Heart left ventricle (tissue), 16 donors: ENCODE measurements at places on chromosomes 4 and X. TPM values are rescaled to one million over a fixed set of nuclear protein-coding genes. Genes with fewer than 3 reads are reported as not detected.
A peak's percentile ranks its signal among the peaks of the same experiment; 100 is the strongest.

The FGA gene
- polyA plus RNA-seq: 0.32 TPM

The F8A2 gene
- not detected for polyA plus RNA-seq

The SLC9A7 gene
- 1.1 TPM for polyA plus RNA-seq

The RAB41 gene
- polyA plus RNA-seq: not detected

The NXF2 gene
- polyA plus RNA-seq: not detected

The SSX1 gene
- not detected for polyA plus RNA-seq

The XK gene
- polyA plus RNA-seq: 2.6 TPM

The RASGEF1B gene
- polyA plus RNA-seq: 2.5 TPM

The TLR6 gene
- 0.22 TPM for polyA plus RNA-seq

The DLG3 gene
- 9.1 TPM for polyA plus RNA-seq

- no peak overlapping the region for H3K27ac ChIP-seq
- no peaks in the 10 kb centered on the region for H3K4me1 ChIP-seq
- no peaks in the 10 kb centered on the region for H3K27me3 ChIP-seq
- H3K36me3 ChIP-seq: no peaks in the 10 kb centered on the region
- no peak for DNase-seq
Measured at GRCh38 chrX:103780336-103781061, 3.9 kb downstream of the PLP1 start.

- no peaks in the 10 kb centered on the region for H3K4me1 ChIP-seq
- no peak for DNase-seq
- no peaks in the 10 kb centered on the region for H3K36me3 ChIP-seq
- no peak overlapping the region for H3K27ac ChIP-seq
- H3K4me3 ChIP-seq: no peak overlapping the region
Measured at GRCh38 chr4:24809815-24810405, 14.5 kb downstream of the SOD3 start.

DNA sequence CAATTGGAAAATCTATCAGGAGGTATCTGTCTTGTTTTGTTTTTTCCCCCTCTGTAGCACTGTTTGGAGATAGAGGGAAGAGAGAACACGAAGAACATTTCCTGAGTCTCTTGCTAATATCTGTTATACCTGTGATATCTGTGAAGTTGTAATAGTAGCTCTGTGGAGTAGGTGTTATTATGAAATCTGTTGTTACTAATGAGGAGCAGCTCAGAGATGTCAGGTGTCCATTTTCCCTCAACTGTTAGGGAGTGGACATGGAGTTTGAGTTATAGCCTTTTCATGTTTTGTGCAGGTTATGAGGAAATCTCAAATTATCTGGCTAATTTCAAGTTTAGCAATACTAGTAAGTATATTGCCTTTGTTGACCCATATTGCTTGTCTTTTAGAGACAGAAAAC is 52.4 kb downstream of the SEC24B start:
- H3K4me1 ChIP-seq: peaks cover 4% of the 10 kb centered on the region
- DNase-seq: no peak
- H3K4me3 ChIP-seq: no peak overlapping the region
- H3K27me3 ChIP-seq: no peaks in the 10 kb centered on the region
- H3K27ac ChIP-seq: no peak overlapping the region
- peaks cover 33% of the 10 kb centered on the region for H3K36me3 ChIP-seq

GRCh38 chr4:14833053-14833452 is 169.2 kb upstream of the CPEB2 start:
- no peak for DNase-seq
- H3K27ac ChIP-seq: no peak overlapping the region
- H3K27me3 ChIP-seq: no peaks in the 10 kb centered on the region
- H3K4me1 ChIP-seq: no peaks in the 10 kb centered on the region
- H3K4me3 ChIP-seq: no peak overlapping the region
- no peaks in the 10 kb centered on the region for H3K36me3 ChIP-seq

DNA sequence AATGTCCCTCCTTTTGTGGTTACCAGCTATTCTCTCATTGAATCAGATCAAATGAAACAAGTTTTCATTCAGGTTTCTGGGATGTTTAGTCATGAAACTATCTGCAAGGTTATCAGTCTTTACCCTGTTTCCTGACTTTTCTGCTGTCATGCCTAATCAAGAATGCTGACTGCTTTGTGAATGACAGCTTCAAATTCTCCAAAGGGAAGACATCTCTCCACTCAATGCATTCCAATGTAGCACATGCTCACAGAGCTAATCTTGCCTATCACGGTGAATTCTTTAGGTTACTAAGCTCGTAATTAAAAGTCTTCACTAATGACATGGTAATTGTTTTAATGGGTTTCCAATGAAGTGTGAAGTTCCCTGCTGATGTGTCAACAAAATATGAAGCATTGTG is 1068.5 kb downstream of the PCDH7 start:
- H3K4me3 ChIP-seq: no peak overlapping the region
- no peak for DNase-seq
- no peaks in the 10 kb centered on the region for H3K36me3 ChIP-seq
- H3K27me3 ChIP-seq: no peaks in the 10 kb centered on the region
- H3K27ac ChIP-seq: no peak overlapping the region
- no peaks in the 10 kb centered on the region for H3K4me1 ChIP-seq

GRCh38 chr4:181202240-181202639 is 1041.0 kb upstream of the TENM3 start:
- no peak overlapping the region for H3K4me3 ChIP-seq
- no peaks in the 10 kb centered on the region for H3K27me3 ChIP-seq
- no peak overlapping the region for H3K27ac ChIP-seq
- no peaks in the 10 kb centered on the region for H3K36me3 ChIP-seq
- H3K4me1 ChIP-seq: no peaks in the 10 kb centered on the region

DNA sequence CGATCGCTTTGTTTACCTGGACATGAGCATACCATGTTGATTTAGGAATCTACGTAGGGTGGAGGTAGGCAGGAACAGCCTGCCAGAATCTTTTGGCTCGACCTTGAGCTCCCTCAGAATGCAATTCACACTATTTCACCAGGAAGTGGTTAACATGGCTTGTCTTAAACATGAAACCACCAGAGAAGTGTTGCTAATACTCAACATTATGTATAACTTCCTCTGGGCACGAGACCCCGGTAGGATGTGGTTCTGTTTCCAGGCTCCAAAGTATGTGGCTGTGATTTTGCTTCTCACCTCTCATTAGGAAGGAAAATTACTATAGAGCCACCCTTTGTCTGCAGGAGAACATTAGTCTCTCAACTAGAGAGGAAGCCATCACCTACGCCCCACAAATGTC is 59.0 kb upstream of the VCX3B start:
- H3K27ac ChIP-seq: no peak overlapping the region
- no peaks in the 10 kb centered on the region for H3K36me3 ChIP-seq
- H3K4me1 ChIP-seq: no peaks in the 10 kb centered on the region
- no peaks in the 10 kb centered on the region for H3K27me3 ChIP-seq

DNA sequence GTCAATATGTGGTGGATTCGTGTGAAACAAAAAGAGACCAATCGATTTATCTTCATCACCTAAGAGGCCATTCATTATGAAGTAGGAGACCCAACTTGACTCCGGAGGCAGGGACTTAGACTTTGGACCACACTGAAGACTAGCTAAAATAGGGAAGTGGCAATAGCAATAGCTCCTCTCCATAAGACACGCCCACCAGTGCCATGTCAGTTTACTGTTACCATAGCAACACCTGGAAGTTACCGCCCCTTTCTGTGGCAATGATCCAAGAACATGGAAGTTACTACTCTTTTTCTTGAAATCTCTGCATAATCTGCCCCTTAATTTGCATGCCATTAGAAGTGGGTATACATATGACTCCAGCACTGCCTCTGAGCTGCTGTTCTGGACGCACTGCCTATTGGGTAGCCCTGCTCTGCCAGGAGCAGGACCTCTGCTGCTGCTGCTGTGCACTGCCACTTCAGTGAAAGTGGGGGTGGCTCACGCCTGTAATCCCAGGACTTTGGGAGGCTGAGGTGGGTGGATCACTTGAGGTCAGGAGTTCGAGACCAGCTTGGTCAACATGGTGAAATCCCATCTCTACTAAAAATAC is 163.2 kb downstream of the PRKX start:
- DNase-seq: no peak
- H3K27me3 ChIP-seq: no peaks in the 10 kb centered on the region
- H3K36me3 ChIP-seq: no peaks in the 10 kb centered on the region
- no peak overlapping the region for H3K27ac ChIP-seq

- H3K27me3 ChIP-seq: no peaks in the 10 kb centered on the region
- no peak overlapping the region for H3K4me3 ChIP-seq
- DNase-seq: no peak
- no peaks in the 10 kb centered on the region for H3K4me1 ChIP-seq
- no peak overlapping the region for H3K27ac ChIP-seq
Measured at GRCh38 chr4:142801966-142802365, 44.1 kb downstream of the INPP4B start.

GRCh38 chr4:109231331-109231730 is 71.1 kb downstream of the COL25A1 start:
- no peak overlapping the region for H3K27ac ChIP-seq
- DNase-seq: no peak
- H3K4me1 ChIP-seq: no peaks in the 10 kb centered on the region
- H3K36me3 ChIP-seq: no peaks in the 10 kb centered on the region
- no peak overlapping the region for H3K4me3 ChIP-seq

DNA sequence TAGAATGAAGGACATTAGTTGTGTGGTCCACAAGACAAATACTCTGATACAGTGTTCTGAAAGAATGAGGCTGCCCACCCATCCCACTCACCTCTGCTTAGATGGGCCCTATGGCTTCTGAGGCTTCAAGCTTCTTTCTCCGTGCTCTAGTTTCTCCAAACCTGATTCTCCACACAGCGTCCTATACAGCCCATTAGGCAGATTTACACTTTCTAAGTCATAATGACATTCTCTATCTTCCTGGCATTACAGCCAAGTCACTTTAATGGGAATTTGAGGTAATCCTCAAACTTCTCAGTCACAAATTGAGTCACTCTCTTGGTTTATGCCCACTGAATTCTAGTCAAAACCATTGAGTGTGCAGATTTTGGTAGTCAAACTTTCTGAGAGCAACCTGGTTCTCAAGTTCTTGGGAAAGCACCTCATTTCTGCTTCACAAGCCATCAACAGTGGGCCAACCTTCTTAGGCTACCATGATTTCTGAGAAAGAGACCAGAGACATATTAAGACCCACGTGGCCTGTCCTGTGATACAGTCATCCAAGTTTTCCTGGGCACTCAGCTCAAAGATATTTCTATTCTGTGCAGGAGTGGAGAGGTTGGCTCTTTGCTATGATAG is 6.2 kb upstream of the SETD7 start:
- no peak overlapping the region for H3K27ac ChIP-seq
- H3K4me3 ChIP-seq: no peak overlapping the region
- no peaks in the 10 kb centered on the region for H3K36me3 ChIP-seq
- no peak for DNase-seq
- H3K27me3 ChIP-seq: no peaks in the 10 kb centered on the region
- peaks cover 35% of the 10 kb centered on the region for H3K4me1 ChIP-seq

- no peaks in the 10 kb centered on the region for H3K36me3 ChIP-seq
- no peaks in the 10 kb centered on the region for H3K4me1 ChIP-seq
- H3K4me3 ChIP-seq: peak overlapping the region; percentile 6
- H3K27me3 ChIP-seq: no peaks in the 10 kb centered on the region
- peak overlapping the region; percentile 70 for H3K27ac ChIP-seq
- no peak for DNase-seq
Measured at GRCh38 chr4:176383273-176384077, 63.7 kb downstream of the SPCS3 start.

DNA sequence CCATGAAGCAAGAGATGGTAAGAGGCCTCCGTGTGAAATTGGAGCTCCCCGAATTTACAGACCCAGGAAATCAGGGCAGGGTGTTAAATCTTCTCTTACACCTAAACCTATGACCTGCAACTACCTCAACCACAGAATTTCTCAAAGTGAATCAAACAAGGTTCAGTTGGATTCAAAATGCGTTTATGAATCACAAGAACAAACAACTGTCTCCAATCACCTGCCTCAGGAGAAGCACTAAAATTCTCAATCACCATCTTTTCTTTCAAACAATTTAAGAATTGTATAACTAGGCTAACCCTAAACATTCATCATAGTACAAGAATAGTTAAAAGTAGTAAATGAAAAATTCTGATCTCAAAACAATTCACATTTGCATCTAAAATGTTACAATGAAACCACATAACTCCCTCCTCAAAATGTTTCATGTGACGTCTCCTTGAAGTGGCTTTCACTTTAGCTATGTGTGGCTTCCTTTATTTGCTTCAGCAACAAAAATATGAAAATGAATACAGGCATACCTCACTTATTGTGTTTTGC is 19.2 kb downstream of the PPP3CA start:
- H3K4me3 ChIP-seq: no peak overlapping the region
- H3K27me3 ChIP-seq: no peaks in the 10 kb centered on the region
- no peaks in the 10 kb centered on the region for H3K36me3 ChIP-seq
- DNase-seq: no peak
- peaks cover 6% of the 10 kb centered on the region for H3K4me1 ChIP-seq

DNA sequence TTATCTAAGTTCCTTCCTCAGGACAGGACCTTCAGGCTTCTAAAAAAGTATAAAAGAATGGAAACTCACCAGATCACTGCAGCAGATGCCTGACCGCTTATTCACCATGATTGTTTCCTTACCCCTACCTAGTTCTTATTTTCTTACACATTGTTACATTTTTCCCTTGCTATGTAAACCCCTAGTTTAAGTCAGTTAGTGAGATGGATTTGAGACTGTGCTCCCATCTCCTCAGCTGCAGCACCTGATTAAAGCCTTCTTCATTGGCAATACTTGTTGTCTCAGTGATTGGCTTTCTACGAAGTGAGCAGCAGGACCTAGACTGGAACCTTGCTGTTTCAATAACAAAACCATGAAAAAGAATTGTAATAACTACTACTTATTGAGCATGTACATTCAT is 4.7 kb downstream of the SPARCL1 start:
- no peaks in the 10 kb centered on the region for H3K27me3 ChIP-seq
- H3K27ac ChIP-seq: peak overlapping the region; percentile 93
- no peak for DNase-seq
- no peaks in the 10 kb centered on the region for H3K36me3 ChIP-seq
- no peak overlapping the region for H3K4me3 ChIP-seq

DNA sequence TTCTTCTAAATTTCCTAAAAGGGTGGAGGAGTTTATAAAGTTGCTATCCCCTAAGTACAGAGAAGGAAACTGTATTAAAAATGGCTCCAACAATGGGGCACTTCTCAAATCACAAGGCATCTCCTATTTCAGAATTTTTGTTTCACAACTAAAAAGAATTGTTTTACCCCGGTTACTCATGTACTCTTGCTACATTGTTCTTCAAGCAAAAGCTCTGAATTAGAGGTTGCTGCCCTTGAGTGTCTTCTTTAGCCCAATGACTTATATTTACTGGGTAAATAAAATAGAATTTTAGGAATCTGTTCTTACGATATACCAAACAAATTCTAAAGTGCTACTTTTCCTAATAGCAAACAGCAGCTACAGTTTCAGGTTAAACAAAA is 67.5 kb downstream of the PPEF2 start:
- H3K27me3 ChIP-seq: no peaks in the 10 kb centered on the region
- no peaks in the 10 kb centered on the region for H3K4me1 ChIP-seq
- no peak overlapping the region for H3K27ac ChIP-seq
- DNase-seq: no peak

GRCh38 chr4:111464251-111465045 is 680.8 kb upstream of the FAM241A start:
- DNase-seq: no peak
- no peaks in the 10 kb centered on the region for H3K36me3 ChIP-seq
- no peak overlapping the region for H3K27ac ChIP-seq
- no peak overlapping the region for H3K4me3 ChIP-seq
